ENCODE measurements at places on chromosomes 11 and 22. TPM values are rescaled to one million over a fixed set of nuclear protein-coding genes. Genes with fewer than 3 reads are reported as not detected.

The OR8D4 gene
- not detected for total RNA-seq

The MRE11 gene
- 14.3 TPM for total RNA-seq

The POLD3 gene
- 11.4 TPM for total RNA-seq

The MMP8 gene
- total RNA-seq: not detected

The DSCAML1 gene
- 0.19 TPM for total RNA-seq

The MRTFA gene
- total RNA-seq: 24.5 TPM

Measured in esophagus squamous epithelium (tissue), 5 donors.